ENCODE measurements at places on chromosomes 7 and 10. TPM values are rescaled to one million over a fixed set of nuclear protein-coding genes. Genes with fewer than 3 reads are reported as not detected.

- DNase-seq: no peak
These were observed 41.4 kb upstream of the SGCE start for GRCh38 chr7:94697035-94697974.

DNA sequence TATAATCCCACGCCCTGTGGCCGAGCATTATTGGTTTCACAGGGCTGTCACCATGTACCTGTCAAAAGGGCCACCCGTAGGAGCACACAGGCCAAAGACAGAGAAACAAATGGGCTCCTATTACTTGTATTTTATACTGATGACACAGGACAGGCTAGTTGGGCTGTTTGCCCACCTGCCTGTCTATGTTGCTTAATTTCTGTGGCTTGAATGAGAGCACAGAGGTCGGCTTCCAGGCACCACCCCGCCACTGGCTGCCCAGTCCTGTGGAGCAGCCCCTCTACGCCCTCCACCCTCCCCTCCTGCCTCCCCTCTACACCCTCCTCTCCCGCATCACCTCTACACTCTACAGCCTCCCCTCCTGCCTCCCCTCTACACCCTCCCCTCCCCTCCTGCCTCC is 652.9 kb downstream of the SDK1 start:
- no peak for DNase-seq

GRCh38 chr10:82691211-82691610 is 816.2 kb downstream of the NRG3 start:
- DNase-seq: no peak

GRCh38 chr7:78020874-78021249 is 222.3 kb downstream of the PHTF2 start:
- no peak for DNase-seq

DNA sequence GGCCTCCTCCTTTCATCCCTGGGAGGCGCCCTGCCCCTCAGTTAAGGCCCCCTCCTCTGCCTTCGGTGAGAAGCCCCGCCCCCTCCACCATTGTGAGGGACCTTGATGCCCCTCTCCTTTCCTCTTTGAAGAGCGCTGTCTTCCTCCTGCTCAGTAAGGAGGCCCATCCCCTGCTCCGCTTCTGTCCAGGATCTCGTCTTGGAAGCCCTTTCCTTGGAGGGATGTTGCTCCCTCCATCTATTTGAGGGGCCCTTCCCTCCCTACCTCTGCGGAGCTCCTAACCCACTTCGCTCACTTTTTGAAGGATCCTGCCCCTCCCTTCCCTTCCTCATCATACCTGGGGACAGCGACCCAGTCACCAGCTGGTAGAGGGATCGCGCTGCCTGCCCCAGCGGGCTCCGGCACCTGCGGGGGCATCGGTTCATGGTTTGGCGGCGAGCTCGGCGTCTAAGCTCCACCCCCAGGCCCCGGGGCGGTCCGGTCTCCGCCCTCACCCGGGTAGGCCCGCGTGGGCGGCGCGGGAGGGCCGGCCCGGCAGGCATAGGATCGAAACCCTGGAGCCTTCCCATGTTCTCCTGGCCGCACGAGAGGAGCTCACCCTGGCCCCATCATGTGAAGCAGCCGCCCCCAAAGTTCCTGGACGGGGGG is 4.1 kb downstream of the KCNIP2 start:
- peak; percentile 67 for DNase-seq

DNA sequence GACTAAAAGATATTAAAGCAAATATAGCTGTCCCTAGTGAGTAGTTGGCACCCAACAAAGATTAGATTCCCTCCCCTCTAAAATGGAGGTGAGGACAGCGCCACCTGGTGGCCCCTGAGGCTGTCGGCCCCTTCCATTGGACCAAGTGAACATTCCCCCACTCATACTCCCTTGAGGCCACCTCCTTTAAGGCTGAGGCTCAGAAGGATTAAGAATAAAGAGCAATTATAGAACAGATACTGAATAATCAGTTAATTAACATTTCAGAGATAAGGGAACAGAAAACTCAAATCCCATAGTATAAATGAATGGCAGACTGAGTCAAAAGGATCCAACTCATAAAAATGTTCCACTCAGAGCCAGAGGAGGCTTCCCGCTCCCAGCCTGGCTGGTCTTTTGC is 130.4 kb upstream of the GHITM start:
- no peak for DNase-seq

DNA sequence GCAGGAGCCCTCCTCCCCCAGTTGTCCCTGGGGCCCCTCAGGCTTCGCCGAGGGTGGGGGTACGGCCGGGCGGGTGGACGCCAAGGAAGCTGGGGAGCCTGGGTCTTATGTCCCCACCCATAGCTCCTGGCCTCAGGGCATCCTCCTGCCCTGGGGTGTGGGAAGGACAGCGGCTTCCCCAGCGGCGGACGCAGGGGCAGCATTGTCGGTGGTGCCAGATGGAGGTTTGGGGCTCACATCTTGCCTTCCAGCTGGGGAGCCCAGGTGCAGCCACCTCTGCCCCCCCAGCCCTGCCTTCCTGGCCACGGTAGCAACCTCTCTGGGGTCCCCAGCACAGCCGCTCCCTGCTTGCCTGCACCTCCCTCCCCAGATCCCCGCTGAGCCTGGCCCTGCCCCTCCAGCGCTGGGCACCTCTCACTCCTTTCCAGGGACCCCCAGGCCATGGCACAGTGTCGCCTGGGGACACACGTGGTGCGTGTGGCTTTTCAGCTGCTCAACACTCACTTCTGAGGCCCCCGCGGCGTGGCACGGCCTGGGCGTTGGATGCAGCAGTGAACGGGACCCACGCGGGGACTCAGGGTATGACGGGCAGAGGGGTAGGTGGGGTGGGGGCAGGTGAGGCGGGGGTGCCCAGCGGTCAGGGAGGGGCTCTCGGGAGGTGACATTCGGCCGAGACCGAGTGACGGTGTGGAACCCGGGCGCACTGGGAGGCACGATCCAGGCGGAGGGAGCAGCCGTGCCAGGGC is 53.1 kb downstream of the UNCX start:
- DNase-seq: no peak

DNA sequence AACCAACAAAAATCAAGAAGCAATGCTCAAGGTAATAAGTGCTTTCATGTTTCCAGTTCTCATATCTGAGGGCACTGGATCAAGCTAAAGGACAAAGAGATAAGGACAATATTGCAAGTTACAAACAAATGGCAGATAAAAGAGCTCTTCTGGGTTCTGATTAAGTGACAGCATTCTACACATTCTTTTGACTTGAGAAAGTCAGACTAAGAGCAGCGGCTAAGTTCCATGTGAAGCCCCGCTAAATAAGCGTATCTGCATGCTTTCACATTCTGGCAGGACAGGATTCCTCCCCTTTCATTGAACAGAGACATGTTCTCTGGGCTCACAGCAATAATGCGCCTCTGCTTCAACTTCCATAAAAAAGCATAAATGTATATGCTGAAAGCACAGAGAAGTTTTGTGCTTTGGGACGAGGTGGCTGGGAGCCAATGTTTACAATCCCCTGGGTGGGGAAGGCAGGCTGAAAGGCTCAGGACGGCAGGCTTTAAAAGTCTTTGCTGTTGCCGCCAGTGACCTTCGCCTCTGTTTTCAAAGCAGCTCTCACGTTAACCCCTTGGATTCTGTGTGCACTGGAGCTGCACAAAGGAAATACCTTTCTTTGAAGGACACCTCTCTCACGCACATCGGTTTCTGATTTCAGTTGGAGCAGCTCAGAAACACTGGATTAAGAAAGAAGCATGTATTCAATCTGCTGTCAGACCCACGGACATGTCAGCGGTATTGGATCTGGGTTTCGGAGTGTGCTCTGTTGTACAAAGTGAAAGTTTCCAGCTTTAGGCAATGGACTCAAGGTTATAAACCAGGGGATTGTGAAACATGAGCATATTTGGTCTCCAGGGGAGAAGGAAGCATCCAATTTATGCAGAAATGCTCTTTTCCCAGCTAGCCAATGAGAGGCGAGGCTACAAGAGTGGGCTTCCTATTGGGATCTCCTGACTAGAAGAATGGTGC is 105.4 kb upstream of the FAM133B start:
- no peak for DNase-seq

- DNase-seq: no peak
These were observed 179.7 kb upstream of the BET1 start for GRCh38 chr7:94183891-94184290.

DNA sequence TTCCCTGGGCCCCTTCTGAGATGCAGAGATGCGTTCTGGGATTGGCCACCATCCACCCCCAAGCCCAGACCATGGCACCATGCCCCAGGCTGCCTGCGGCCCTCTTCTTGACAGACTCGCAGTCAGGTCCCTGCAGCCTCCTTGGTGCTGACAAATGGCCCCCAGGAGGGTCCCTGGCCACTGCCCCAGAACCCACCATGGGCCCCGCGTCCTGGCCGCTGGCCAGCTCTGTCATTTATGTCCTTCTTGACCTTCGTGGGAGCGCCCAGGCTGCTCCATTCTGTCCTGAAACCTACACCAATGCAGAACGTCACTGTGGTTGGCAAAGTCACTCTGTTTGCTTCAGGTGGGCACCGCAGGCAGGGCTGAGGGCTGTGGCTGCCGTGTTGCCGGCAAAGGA is 39.5 kb upstream of the SLC29A4 start:
- no peak for DNase-seq

DNA sequence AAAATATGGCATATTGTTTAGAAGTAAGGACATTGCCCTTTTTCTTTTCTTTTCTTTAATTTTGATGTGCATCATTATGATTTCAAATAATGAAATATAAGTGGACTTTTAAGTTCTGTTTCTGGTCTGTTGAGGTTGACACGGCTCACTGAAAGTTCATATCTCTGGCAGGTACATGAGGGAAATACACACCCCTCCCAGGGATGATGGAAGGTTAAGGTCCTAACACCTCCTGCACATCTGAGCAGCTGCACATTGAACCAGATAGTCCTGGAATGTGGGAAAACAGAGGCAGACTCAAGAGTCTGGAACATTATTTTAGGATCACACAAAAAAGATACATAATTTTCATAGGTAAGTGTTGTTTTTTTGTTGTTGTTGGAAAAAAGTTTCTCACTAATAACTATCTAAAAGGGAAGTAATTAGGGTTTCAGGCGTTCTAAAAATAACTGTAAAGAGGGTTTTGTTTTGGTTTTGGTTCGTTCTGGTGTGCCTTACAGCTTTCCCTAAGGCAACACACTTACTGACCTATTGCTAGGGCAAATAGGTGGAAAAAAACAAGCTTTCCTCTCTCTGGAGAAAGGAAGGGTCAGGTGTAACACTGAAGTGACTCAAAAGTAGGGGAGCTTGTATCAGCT is 201.2 kb upstream of the PRKCQ start:
- no peak for DNase-seq

- DNase-seq: no peak
These were observed 248.5 kb downstream of the BUB3 start for GRCh38 chr10:123402656-123403055.

DNA sequence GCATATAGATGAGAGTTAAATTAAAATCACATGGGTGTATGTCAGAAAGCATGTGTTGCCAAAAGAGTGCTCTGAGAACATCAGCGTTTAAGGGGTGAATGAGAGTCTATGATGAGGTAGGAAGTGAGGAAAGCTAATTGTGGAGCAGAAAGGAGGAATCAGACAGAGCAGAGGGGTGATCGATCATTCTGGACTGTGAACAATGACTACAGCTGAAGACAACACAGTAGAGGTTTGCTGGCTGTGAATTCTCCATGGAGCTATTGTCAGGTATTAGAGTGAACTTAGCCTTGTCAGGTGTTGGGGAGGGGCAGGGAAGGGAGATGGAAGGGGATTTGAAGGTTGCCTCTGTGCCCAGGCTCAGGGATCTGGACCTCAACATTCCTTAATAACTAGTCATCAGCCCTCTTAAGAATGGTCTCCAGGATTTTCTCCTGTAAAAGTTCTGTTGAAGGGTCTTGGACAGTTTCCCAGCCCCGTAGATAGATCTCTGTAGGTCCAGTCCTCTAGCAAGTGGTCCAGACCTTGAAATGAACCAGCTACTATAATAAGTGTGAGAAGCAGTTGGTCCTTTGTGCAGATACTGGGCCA is 57.1 kb downstream of the KIF5B start:
- no peak for DNase-seq

DNA sequence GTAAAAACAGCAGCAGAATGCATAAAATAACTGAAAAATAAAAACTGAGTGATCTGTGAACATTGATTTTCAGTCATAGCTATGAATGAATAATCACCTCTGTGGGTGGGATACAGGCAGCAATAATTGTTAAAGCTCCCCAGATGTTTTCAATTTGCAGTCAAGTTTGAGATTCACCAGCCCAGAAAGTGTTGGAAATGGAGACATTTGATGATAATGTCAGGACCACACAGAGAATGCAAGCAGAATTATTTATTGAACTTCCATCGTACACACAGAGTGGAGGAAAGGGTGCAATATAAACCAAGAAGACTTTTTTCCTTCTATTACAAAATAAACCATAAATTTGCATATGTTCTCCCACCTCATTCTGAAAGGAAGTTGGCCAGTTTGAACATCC is 601.7 kb downstream of the ANKRD7 start:
- DNase-seq: no peak

GRCh38 chr7:21749378-21749777 is 196.3 kb downstream of the CDCA7L start:
- no peak for DNase-seq

DNA sequence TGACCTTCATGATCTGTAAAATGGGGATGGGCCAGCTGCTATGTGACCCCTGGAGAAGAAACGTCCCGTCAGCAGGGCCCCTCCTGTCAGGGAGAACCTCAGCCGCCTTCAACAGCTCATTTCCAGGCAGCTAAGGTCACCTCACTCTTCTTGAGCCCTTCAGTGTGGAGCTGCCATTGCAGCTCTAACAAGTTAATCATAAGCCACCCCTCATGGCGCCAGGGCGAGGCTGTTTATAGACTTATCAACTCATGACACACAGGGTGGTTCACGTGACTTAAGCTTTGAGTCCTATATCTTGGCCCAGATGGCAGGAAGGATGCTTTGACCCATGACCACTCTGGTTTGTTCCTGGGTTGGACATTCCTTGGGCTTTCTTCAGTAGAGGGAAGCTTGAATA is 315.1 kb downstream of the TNS3 start:
- DNase-seq: no peak

Gene SAMD9L
- 46.3 TPM for total RNA-seq

Gene GBF1
- total RNA-seq: 45.6 TPM

Gene AGAP9
- total RNA-seq: 8.0 TPM

Gene GDF10
- not detected for total RNA-seq

Gene PNLIPRP2
- not detected for total RNA-seq

Data from CD4-positive, CD25-positive, alpha-beta regulatory T cell (primary cell).